ENCODE measurements at places on chromosomes 16 and 17.

DNA sequence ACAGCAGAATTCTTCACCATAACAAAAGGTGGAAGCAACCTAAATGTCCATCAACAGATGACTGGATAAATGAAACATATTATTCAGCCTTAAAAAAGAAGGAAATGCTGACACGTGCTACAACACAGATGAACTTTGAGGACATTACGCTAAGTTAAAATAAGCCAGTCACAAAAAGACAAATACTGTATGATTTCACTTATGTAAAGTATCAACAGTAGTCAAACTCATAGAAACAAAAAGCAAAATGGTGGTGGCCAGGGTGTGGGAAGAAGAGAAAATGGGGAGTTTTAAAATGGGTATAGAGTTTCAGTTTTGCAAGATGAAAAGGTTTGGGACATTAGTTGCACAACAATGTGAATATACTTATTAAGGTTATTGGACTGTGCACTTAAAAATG lies 49.8 kb upstream of the MTMR4 start:
- DNase-seq = no peak

DNA sequence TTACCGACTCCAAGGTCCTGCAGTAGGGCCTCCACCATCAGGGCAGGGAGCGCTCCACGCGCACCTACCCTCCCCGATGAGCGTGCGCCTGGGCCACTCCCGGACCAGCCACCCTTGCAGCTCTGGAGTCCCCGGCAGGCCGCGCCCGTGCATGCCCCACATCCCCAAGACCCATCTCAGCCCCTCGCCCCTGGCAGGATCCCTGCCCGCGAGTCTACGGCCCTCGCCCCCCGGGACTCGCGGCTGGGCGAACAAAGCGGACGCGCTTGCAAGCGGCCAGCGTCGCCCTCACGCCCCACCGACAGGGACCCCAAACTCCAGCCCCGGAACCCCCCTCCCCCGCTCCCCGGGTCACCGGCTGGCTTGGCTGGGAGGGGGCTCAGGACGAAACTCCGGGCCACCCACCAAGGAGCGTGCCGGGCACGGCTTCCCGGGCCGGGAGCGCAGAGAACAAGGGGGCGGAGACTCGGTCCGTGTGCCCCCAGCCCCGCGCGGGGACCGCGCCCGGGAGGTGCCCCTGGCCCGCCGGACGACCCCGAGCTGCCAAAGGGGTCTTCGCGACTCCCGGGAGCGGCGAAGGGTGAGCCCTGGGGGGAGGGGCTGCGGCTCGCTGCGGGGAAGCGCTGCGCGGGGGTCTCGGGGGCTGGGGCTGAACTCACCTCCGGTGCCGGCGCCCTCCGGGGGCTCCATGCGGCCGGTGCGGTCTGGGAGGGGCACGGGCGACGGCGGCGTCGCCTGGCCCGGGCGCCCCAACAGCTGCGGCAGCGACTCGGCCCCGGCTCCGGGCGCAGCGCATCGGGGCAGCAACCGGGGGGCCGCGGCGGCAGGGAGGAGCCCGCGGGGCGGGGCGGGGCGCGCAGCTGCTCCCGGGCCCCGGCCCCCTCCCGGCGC lies at the start of gene DBNDD1:
Gene DBNDD1, minus strand, starts transcription at position 805 of the 891 bp plus-strand sequence. Its CDS starts 115 bp downstream, at position 690.
- DNase-seq = no peak

DNA sequence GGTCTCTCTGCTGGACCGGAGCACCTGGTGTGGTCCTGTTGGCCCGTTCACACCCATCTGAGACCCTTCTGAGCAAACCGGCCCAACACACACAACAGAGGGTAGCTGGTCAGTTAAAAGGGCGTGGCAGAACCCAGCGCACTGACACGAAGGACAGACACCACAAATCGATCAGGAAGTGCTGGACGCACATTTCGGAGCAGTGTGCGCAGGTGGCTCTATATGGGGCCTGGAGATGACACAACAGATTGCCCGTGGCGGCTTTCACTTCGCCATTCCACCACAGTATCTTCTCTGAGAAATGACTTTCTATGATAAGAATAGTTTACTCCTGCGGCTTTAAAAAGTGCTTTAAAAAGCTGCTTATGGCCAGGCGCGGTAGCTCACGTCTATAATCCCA lies 12.5 kb downstream of the CCDC57 start:
- DNase-seq = no peak

- DNase-seq = no peak
Measured at GRCh38 chr16:47999595-47999994, 156.2 kb downstream of the ABCC12 start.

DNA sequence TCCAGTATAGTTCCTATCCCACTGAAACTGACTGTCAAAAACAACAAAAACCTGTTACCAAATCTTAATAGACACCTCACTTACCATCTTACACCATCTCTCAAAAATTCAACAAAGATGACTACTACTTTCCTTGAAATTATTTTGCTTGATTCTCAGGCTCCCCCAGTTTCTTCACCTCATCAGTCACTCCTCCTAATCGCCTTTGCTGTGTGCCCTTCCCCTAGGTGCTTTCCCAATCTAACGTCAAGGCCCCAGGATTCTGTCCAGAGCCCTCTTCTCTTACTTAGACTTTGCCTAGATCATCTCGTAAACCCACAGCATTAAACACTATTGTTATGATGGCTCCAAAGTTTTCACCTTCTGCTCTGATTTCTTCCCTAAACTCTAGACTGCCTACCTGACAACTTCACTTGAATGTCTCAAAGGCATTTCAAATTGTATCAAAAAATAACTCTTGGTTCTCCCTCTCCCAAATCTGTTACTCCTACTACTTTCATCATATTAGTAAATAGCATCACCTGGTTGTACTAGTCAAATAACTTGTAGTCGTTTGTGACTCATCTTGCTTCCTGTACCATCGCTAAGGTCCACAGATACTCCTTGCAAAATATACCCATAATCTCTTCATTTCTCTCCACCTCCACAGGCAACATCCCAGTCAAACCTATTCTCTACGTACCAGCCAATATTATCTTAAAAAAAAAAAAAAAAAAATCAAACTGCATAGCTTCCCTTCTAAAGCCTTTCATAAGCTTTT lies 18.0 kb downstream of the C16orf87 start:
- DNase-seq = no peak

DNA sequence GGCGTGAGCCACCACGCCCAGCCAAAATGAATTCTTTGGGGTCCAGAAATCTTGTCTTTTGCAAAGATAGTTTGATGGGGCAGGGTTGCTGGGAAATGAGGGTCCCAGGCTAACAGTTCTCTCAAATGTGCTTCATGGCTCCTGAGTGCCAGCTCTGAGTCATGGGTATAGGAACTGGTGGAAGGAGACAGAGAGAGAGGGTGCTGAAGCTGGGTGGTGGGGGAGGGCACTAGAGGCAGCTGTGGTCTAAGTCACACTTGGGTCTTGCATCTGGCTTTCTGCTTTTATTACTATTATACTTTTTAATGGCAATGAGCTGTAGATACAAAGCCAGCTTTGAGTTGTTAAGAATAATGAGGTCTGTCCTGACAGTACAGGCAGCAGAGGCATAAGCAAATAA lies 54.6 kb downstream of the PRKCA start:
- DNase-seq = no peak

DNA sequence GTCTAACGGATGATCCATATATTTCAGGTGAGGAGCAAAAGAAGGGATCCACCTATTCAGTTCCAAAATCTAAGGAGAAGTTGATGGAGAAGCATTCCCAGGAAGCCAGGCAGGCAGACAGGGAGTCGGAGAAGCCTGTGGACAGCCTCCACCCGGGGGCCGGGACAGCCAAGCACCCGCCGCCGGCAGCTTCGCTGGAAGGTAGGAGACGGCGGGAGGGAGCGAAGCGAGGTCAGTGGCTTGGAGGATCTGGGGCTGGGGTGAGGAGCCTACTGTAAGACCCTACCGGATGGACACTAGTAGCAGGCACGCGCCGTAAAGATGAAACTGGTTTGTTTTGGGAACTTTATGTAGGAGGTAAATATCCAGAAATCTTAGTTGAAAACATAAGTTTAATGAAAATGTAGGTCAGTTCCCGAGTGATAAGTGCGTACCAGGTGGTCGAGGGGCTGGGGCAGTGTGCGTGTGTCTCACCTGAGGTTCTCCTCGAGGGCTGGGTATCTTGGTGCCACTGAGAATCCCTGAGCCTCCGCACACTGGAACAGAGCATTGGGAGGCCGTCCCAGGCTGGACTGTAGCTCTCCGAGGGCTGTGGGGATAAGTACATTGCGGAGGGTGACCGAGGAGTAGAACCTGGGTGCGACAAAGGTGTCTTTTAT lies 714 bp downstream of the SPATA33 start:
- DNase-seq = peak; percentile 40

DNA sequence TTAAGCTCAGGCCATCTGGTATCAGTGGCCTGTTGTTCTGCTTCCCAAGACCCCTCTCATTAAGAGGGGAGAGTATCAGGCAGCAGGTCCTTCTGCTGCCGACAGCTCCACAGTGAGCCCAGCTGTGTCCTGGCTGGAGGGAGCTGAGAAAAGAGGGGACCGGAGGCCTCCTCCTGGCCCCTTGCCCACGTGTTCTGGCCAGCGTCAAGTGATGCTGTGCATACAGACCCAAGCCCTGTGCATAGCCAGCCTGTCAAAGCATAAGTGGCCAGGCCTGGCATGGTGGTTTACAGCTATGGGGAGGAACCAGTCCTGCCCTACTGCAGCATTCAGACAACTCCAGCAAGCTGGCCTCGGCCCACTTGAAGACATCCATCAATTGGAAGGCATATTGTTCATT lies 48.0 kb downstream of the ABCC6 start:
- no peak for DNase-seq

DNA sequence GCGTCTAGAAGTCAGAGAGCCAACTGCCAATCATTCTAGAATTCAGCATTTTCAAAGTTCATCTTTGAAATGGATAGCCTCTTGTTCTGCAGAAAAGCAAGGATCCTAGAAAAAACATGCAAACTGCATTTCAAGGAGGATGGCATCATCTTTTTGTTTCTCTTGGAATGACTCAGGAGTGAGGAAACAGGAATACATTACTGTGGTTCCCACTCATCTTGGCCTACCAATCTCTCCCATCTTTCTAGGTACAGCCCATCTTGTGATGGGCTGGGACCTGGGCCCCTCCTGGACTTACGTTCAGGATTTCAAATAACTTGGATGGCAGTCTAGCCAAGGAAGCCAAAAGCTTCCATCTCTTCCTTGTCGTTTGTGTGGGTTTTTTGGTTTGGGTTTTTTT lies 363.4 kb downstream of the CDH13 start:
- DNase-seq = no peak

GRCh38 chr17:263773-264172 lies 82.3 kb upstream of the DOC2B start:
- DNase-seq = peak; percentile 3
